Tibial nerve (tissue), 4 donors: ENCODE measurements at places on chromosomes 4 and X. TPM values are rescaled to one million over a fixed set of nuclear protein-coding genes. Genes with fewer than 3 reads are reported as not detected.

DNA sequence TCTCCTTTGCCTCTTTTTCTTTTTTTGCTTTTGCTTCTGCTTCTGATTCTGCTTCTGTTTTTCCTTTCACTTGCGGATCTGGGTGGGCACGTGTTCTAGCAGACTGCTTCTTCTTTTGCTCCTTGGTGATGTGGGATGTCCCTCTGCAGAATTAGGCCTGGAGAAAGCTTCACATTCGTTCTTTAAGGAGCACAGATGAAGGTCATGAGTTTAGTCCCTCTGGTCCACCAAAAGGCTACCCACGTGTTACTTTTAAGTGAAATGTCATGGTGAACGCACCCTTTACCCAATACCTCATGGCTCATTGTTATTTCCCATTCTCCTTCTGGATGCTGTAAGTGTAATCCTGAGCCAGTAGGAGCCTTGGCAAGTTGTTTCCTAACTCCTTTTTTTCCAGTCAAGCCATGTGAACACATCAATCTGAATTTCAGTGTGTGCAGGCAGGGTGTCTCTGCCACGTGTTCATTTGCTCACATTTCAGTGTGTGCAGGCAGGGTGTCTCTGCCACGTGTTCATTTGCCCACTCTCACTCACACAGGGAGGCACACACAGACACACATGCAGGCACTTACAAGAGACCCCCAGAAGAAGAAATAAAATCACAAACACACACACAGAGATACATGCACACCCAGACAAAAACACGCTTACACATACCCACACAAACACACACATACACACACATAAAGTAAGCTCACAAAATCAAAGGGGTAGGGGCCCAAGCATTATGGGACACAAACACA, 36.9 kb downstream of the NBDY start:
- H3K27me3 ChIP-seq, result no peaks in the 10 kb centered on the region
- peaks cover 45% of the 10 kb centered on the region for H3K4me1 ChIP-seq
- H3K36me3 ChIP-seq, result no peaks in the 10 kb centered on the region

Gene MAGEA1
- total RNA-seq, result not detected

Gene USP17L13
- not detected for total RNA-seq

DNA sequence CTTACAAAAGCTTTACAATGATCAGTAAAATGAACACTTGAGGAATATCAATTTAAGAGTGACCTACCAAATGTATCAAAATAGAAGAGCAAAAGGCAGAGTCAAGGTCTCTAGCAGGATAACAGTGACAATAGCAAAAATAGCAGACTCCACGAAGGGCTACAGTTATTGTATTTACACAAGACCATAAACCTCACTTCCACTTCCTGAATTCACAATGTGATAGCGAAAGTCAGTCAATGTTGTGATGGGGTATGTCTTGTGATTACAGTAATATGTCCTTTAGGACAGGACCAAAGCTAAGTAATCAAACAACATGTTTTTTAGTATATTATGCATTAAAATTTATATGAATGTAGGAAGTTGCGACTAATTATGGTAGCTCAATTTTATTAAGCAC, 139.6 kb downstream of the IQCM start:
- no peak overlapping the region for H3K4me3 ChIP-seq
- no peak overlapping the region for H3K27ac ChIP-seq
- no peaks in the 10 kb centered on the region for H3K4me1 ChIP-seq
- no peaks in the 10 kb centered on the region for H3K27me3 ChIP-seq
- no peak for DNase-seq
